ENCODE measurements at places on chromosomes 2 and 18. TPM values are rescaled to one million over a fixed set of nuclear protein-coding genes. Genes with fewer than 3 reads are reported as not detected.

CLEC4F gene
- total RNA-seq = not detected

ALPP gene
- total RNA-seq = not detected

UNC80 gene
- total RNA-seq = 0.06 TPM

CD8B gene
- total RNA-seq = not detected

RAX gene
- total RNA-seq = not detected

GREB1 gene
- total RNA-seq = 11.0 TPM

DLGAP1 gene
- 1.2 TPM for total RNA-seq

ZSWIM2 gene
- not detected for total RNA-seq

THOC1 gene
- total RNA-seq = 19.8 TPM

THSD7B gene
- total RNA-seq = 0.06 TPM

MOGAT1 gene
- not detected for total RNA-seq

NT5C1B gene
- total RNA-seq = not detected

IAH1 gene
- 65.8 TPM for total RNA-seq

OTX1 gene
- 0.26 TPM for total RNA-seq

DAPL1 gene
- not detected for total RNA-seq

Data from esophagus muscularis mucosa (tissue), 4 donors.